Iris pigment epithelial cell (primary cell): ENCODE measurements at places on chromosomes 3 and 15.

DNA sequence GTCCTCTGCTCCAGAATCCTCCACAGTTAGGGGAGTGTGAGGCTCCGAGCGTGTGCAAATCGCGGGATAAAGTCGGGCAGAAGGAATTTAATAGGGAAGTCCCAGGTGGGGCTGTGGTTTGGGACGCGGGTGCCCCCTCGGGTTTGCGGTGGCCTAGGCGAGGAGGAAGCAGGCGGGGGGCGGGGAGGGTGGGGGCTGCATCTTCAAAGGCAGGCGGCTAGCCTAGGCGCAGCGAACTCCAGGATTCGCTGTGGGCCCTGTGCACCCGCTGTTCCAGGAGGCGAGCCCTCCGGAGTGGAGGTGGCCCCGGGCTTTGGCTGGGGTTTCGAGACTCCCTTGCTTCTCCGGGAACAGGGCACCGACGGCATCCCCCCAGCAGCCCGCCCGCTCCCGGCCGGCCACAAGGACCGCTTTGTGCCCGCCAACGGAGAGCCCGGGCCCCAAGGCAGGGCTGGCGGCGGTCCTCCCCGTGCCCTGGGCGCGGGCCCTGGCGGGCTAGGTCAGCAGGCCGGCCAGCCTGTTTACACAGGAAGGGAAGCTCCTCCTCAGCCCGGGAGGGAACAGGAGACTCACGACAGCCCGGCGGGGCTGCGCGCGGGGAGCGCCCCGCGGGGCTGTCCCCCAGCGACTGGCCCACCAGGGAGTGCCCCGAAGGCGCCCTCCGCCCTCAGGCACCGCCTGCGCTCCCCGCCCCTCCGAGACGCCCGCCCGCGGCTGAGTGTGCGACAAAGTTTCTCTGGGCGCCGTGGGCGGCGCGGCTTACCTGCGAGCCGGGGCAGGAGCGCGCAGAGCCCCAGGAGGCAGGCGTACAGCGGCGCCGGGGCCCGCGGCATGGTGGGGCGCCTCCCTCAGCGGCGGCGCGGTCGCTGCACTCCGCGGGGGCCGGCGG, 753 bp downstream of the ITGB5 start:
- DNase-seq: peak; percentile 60

DNA sequence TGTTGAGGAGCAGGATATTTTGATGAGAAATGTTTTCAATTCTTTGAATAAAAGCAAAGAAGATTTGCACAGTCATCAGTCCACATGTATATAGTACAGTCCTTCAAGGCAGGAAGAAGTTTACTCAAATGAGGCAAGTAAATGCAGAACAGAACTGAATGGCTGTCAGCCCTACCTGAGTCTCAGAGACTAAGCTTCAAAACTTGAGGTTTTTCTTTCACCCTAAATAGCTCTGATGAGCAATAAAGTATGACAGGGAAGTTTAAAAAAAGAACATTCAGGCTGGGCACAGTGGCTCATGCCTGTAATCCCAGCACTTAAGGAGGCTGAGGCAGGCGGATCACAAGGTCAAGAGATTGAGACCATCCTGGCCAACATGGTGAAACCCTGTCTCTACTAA, 232.5 kb downstream of the SUCLG2 start:
- DNase-seq: no peak

DNA sequence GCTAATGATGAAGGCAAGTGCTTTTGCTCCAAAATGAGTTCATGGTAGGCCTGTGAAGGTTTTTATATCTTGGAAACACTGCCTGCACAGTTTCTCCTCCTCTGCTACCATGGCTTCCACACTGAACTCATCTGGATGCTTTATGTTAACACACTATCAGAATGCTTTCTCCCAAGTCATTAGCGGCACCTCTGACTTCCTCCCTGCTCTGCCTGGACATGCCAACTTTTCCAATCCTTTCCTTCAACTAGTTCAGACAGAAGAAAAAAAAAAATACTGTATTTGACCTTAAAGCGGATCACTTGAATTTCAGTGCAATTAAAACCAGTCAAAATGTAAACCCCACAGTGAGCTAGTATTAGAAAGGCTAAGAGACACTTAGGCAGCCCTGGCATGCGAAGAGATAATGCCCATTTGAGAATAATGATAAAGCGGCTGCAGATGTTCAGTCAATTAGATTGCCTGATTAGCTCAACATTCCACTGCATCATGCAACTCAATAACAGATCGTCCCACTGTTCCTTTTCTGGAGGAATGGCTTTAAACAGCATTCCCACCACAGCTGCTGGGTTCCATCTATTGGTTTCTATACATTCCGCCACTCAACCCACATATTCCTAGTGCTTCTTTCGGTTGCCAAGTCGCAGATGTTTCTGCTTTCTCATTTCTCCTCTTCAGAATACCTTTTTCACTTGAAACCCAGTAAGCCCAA, 51.7 kb downstream of the CNTN3 start:
- DNase-seq: no peak

DNA sequence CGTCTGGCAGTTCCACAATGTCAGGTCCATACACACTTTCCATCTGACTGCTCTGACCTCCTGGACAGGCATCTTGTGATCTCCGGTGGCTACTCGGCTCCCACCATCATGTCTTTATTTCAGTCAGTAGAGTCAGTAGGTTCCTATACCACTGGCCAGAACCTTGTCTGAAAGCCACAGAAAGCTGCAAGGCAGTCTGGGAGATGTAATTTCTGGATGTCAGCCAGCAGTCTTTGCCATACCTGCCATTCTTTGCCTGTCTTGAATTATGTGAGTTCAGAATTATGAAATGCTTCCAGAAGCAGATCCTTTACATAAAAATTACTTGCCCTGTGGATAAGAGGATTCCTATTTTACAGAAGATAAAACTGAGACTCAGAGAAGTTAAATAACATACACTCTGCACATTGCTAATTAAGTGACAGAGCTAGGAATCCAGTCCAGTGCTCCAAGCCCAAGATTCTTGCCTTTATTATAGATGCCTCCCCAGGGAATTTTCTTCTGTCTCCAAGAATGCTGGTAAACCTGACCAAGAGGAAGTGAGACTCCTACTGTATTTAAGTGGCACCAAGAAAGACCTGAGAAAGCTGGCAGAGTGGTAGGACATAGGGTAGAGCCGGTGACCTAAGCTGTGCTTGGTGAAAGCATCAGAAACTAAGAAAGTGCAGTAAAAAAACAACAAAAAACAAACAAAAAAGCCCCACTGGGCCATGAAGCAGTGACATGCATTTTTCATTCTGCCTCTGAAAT, 75.6 kb downstream of the IQCH start:
- DNase-seq: peak; percentile 19

- DNase-seq: no peak
Measured at GRCh38 chr3:124140746-124141145, 148.8 kb upstream of the ROPN1 start.

DNA sequence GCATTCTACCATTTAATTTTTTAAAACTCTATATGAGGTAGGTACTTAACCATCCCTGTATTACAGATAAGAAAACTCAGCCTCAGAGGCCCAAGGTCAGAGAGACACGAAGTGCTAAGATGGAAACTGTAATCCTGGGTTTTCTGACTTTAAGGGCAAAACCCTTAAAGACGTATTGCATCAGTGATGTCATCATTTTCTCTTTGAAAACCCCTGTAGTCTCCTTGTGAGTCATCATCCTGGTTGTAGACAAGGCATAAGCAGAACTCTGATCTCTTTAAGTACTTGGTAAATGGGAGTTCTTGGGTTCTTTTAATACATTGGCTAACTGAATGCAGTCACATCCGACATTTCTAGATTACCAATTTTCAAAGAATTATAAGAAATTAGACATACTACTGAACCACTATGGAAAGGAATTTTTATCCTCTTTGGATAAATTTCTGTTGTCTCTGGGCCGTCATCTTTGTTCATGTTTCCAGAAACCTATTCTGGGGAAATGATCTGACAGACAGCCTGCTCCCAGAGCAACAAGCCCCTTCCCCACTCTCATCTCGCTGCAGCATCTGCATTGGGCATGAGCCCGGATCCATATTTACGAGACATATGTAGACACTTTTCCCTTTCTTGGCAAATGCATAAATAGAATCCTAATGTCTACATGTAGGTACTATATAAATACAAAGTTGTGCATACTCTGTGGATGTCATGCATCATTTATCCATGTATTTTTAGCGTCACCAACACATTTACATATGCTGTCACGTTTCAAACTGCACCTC, 48.7 kb upstream of the MDFIC2 start:
- peak; percentile 83 for DNase-seq

DNA sequence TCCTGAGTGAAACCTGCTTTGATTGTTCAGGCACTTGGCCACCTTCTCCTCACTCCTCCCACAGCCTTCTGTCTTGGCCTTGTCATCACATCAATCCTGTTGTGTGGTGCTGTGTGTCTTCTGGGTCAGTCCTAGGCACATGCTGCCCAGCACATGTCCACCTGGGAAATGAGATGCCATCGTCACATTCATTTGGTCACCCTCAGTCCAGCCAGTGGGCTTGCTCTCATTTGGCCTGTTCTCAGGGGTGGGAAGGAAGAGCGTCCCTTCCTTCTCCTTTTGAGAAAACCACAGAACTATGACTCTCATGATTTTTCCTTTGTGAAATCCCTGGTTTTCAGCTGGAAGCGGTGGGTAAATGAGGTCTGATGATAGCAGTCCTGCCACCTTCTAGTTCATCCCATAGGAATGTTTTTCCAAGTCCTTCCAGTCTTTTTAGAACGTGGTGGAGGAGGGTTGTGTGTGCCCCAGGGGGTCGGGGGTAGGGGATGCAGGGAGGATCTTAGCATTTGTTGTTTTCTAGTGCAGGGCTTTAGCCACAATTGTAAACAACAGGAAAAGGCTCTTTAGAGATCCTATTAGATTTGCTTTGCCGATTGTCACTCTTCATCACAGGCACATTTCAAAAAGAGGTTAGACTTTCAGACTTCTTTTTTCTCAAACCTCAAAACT, 8.4 kb upstream of the PLA1A start:
- DNase-seq: no peak
